Brain pericyte (primary cell): ENCODE measurements at places on chromosomes 1 and 21.

DNA sequence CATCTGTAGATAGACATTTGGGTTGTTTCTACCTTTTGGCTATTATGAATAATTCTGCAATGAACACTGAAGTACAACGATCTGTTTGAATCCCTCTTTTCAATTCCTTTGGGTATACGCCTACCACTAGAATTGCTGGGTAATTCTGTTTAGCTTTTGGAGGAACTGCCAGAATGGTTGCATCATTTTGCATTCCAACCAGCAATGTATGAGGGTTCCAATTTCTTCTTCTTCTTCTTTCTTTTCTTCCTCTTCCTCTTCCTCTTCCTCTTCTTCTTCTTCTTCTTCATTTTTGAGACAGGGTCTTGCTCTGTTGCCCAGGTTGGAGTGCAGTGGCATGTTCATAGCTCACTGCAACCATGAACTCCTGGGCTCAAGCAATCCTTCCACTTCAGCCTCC is 13.8 kb upstream of the THEM5 start:
- DNase-seq = no peak

DNA sequence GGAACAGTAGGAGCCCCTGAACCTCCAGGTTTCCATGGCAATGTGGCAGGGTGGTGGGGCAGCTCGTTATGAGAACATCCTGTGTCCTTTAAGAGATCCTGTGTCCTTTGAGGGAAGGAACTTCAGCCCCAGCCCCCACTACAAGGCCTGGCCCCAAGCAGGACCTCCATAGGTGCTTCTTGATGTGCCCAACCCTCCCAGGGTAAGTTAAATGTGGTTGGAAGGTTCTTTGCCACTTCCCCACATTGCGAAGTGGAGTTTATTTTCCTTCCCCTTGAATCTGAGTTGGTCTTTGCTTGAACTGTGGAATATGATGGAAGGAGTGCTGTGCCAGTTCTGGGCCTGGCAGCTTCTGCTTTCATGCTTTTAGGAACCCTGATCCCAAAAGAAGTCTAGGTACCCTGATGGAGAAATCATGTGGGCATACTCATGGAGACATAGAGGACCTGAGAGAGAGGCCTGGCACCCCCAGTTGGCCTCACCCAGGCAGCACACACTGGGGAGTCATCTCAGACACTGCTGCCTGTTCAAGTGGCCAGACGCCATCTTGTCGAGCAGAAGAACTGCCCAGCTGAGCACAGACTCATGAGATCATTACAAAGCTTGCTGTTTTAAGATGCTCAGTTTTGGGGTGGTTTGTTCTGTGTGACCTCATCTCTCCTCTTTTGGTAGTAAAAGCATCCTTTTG is 44.1 kb upstream of the ACTL8 start:
- no peak for DNase-seq

DNA sequence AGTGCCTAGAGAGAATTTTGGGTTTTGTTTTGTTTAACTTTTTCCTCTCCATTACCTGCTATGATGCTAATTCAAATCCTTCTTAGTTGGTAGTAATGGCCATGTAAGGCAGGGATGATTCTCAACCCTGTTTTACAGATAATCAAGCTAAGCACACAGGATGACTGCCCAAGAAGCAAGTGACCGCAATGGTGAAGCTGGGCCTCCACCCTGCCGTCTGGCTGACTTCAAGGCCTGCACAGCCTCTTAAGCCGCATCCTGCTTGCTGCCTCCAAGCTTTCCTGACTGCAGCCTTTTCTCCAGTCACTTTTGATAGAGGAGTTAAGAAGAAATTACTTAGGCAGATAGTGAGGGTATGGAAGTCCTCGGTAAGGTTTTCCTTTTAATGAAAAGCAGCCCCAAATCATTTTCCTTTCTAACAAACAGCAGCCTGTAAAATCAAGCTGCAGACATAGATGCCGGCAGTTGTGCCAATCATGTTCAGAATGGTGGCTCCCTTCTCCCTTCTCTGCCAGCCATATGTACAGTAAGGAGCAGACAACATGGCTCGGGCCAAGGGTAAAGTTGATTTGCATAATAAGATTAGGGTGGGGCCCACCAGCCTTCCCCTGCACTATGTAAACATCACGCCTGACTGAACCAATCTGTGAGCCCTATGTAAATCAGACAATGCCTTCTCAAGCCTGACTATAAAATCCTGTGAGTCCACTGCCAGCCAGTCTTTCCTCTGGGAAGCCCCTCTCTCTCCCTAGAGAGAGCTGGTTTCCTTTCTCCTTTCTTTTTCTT is 8.8 kb upstream of the CTBS start:
- DNase-seq = no peak

DNA sequence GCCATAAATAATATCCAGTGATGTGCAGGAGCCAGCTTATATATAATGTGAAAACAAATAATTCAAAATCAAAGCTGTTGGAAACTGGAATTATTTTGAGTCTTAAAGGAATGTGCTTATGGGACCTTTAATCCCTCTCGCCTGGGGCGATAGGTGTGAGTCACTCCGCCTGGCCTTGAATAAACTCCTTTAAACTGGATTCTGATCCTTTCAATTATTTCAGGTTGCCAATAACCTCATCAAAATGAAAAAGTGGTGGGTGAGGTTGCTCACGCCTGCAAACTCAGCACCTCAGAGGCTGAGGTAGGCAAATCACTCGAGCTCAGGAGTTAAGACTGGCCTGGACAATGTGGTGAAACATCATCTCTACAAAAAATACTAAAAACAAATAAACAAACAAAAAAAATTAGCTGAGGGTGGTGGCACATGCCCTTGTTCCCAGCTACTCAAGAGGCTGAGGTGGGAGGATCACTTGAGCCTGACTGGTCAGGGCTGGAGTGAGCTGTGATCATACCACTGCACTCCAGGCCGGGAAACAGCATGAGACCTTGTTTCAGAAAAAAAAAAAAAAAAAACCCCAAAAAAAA is 11.4 kb upstream of the SLC2A5 start:
- DNase-seq = no peak

DNA sequence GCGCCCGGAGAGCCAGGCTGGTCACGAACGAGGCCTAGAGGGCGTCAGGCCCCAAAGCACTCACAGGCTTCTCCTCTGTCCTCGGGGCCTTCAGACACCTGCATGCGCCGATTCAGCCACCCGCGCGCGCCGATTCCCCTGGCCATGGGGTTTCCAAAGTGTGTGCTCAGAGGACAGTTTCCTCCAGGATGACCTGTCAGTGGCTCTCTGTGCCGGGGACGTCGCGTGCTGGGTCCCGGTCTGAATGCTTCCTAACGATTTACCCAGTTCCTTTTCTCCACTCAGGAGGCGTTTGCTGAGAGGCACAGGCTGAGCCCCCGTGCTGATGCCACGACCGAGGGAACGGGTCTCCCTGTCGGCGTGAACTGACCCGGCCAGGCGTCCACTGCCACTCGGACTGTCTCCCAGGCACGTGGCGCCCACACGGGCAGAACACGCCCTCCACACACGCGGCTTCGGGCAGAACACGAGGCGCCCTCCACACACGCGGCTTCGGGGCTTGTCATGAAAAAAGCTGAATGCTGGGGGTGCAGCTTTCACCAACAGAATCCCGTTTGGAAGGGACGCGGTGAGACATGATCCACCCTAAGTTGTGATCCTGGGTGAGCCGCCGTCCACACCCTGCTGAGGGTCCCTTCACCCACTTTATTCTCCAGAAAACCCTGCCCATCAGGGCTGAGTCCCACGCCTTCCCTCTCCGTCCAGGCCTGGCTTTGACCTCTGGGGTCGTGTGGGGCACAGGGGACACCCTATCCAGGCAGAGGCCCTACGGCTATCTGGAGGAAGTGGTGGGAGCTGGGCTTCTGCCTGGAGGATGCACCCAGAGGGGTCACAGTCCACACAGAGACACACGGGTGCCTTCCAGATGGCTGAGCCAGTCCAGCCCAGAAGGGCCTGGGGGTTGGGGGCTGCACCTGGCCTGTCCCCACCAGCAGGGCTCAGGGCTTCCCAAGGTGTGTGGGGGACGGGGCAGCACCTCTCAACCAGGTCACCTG is 56.1 kb downstream of the COL6A1 start:
- no peak for DNase-seq

- no peak for DNase-seq
Measured at GRCh38 chr1:79815115-79815514, 808.6 kb upstream of the ADGRL4 start.

GRCh38 chr21:41957991-41958766 is 4.4 kb upstream of the C2CD2 start:
- DNase-seq = peak; percentile 58

- DNase-seq = no peak
Measured at GRCh38 chr1:97764991-97765390, 155.8 kb downstream of the DPYD start.

- DNase-seq = no peak
Measured at GRCh38 chr1:5595531-5596170, 396.6 kb downstream of the NPHP4 start.

GRCh38 chr1:27600498-27601175 is 3.3 kb downstream of the AHDC1 start:
- DNase-seq = no peak

- DNase-seq = no peak
Measured at GRCh38 chr1:35929730-35930592, 944 bp upstream of the AGO3 start.

- no peak for DNase-seq
Measured at GRCh38 chr1:184416946-184417345, 30.1 kb downstream of the C1orf21 start.

- no peak for DNase-seq
Measured at GRCh38 chr1:207502726-207503125, 6.8 kb downstream of the CR1 start.

DNA sequence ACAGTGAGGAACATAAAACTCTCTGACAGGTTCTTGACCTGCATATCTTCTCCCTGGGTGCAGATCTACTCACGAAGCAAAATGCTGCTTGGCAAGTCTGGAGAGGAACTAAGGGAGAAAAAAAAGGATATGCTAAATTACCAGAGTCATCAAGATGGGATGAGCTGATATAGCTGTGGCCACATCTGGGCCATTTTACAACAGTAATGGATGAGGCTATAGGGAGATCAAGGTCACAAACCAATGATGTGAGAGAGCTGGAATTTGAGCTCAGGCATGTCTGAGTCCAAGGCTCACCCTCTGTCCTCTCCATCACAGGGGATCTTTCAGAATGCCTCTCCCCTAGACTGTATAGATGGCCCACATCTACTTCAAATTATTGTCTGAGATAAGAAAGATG is 26.2 kb downstream of the ZMYND12 start:
- DNase-seq = no peak

DNA sequence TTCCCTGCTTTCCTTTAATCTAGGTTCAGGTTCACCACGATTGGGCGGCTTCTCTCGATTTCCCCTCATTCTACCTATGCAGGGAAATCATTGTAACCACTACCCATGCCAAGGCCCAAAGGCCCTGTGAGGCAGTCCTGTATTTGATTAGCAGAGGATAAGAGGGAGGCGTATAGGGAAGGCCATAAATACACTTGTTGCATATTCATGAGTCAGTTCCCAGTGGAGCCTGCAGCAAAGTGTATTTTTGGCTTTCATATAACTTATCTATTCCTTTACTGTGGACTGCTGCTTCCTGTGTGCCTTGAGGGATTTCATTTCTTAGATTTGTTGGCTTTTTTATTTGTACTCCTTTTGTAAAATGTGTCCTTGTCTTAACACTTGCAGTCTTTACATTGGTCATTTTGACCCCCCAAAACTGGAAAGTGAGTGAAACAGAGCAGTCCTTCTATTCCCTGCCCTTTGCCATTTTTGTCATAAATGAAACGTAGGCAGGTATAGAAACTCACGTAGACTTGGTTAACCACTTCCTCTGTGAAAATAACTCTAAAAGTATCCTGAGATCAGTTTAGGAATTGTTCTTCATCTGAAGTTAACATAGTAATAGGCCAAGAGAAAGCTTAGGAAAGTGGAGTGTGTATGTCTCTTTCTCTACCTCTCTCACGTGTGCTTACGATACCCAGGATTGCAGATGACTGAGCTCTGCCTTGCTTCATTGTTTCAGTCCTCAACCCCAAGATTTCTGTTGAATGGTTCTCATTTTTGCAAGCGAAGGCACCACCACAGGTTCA is 19.6 kb upstream of the KCNQ4 start:
- DNase-seq = no peak

GRCh38 chr1:174077749-174078490 is 55.8 kb upstream of the RC3H1 start:
- DNase-seq = no peak

GRCh38 chr1:167514288-167514687 is 4.0 kb downstream of the CD247 start:
- no peak for DNase-seq

- DNase-seq = no peak
Measured at GRCh38 chr1:55320891-55321290, 105.7 kb upstream of the USP24 start.

DNA sequence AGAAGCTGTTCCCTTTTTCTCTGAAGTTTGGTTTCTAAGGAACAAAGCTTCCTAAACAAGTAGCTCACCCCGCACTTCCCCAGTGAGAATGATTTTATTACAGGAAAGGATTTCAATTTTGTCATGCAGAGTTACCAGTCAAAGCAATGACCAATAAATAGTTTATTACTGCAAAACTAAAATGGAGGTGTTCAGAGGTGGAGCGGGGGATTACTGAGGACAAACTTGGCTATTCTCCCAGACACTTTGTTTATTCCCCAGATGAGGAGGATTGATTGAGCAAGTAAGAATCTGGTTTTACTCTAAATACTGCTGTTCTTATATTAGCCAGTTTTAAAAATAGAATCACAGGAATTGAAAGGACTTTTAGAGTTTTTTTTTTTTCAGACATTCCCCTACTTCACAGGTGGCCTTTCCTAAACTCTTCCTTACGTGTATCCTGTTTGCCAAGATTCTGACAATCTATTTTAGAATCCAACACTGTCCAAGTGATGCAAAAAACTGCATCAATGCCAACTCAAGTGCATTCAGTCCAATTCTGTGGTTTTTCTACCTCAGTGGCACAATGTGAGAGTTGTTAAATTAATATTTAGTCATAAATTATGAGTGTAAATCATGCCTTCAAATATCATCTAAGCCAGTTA is 136.1 kb downstream of the TNFSF18 start:
- no peak for DNase-seq

DNA sequence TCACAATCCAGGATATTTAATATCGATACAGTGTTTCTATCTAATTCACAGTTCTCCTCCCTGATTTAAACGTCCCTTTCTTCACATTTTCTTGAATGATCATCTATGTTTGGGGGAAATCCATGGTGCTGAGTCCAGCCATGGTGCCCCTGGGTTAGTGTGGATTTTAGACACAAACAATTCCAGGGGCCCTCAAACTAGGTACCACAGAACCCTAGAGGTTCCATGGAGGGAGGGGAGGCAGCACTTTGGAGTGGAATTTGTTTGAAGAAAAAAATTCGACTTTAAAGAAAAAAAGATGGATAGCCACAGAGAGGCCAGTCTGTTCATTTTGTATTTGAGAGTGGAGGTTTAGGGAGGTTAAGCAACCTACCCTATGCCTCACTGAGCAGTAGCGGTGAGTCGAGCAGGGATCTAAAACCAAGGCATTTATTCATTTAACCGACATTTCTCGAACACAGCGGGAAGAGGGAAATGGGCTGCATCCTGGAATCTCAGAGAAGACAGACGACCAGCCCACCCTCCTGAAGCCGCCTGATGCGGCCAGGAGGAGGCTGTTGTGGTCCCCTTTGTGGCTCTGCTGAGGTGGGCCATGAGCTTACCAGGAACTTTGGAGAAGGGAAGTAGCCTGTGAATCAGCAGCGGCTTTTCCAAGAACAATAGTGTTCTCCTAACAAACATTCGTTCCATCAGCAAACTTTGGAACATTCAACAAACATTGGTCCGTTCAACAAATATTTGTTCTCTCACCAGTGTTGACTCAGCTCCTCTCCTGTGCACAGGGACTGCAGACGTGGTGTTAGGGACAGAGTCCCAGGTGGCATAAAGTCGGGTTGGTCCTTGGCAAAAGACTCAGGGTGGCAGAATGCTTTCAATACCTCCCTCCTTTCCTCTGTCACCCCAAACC is 103.5 kb upstream of the ZBTB40 start:
- no peak for DNase-seq

- DNase-seq = no peak
Measured at GRCh38 chr1:20100632-20101355, 18.5 kb downstream of the PLA2G2D start.
